ENCODE measurements at places on chromosomes 7 and 10.

DNA sequence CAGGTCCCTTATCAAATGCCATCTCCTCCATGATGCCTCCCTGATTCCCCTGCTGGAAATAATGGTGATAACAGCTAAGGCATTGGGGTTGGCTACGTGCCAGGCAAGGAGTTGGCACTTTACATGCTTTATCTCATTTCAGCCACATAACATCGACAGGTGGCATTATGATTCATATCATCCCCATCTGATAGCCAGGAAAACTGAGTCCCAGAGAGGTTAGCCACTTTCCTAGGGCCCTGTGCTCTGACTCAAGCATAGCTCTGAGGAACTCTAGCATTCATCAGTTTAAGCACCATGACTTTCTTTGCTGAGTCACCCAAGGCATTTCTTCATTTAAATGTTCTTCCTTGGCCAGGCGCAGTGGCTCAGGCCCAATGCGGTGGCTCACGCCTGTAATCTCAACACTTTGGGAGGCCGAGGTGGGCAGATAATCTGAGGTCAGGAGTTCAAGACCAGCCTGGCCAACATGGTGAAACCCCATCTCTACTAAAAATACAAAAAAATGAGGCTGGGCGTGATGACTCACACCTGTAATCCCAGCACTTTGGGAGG, 6.6 kb downstream of the LEP start:
- DNase-seq = no peak

- DNase-seq = no peak
Observed at GRCh38 chr7:142053988-142054387, 57.5 kb upstream of the MGAM2 start.

GRCh38 chr10:123203393-123204126, 49.4 kb downstream of the BUB3 start:
- DNase-seq = no peak

GRCh38 chr7:148204639-148205304, 385.8 kb upstream of the C7orf33 start:
- DNase-seq = no peak

- DNase-seq = no peak
Observed at GRCh38 chr10:29709484-29710002, 74.8 kb upstream of the SVIL start.

DNA sequence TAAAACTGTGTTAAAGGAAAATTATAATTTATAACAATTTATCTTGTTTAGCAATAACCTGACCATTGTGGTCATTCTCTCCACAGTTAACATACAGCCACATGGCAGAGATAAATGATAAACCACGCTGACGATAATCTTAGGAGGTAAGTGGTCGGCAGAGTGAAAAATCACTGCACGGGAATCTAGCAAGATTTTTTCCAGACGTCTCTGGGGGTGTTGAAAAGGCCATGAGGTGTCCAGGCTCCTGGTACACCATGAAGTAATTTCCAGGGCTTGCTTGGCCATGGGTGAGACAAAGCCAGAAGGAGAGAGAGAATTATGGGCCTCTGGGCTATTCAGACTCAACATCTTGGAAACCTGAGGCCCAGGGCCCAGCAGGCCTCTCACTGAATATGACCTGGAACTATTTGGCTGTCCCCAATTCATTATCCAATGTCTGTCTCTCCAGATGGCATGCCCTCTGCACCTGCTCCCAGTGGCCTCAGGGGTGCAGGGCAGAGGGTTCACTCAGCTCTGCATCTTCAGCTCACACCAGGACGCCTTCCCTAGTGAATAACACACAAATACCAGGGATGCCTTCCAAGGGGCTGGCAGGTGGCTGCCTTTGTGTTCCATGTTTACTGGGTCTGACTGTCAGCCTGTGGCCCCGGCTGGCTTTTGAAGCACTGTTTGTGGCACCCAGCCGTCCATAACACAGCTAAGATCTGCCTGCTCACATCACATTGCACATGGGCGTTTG, 590.4 kb upstream of the PFKP start:
- DNase-seq = no peak
